Neural progenitor cell (in vitro differentiated cells): ENCODE measurements at places on chromosomes 3 and 15. TPM values are rescaled to one million over a fixed set of nuclear protein-coding genes. Genes with fewer than 3 reads are reported as not detected.

DNA sequence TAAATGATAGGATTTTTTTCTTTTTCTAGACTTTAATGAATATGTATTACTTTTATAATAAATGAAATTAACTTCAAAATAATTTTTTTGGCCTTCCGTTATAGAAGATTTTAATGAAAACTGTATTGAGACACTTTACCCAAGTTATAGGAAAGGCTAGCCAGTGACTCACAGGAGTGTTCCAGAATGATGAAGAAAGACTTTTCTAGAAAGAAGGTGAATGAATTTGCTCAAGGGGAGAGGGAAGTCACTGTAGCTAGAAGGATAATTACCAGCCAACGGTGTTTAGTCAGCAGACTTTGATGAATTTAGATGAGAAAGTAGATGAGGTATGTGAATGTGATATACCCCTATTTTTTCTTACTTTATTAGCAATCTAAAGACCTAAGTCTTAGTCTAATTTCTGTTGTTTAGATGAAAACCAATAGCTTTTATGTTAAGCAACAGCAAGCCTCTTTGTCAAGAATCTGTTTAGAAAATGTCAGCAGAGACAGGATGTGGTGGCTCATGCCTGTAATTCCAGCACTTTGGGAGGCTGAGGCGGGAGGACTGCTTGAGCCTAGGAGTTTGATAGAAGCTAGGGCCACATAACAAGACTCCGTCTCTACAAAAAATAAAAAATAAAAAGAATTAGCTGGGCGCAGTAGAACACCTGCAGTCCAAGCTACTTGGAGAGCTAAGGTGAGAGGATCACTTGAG lies 3.2 kb downstream of the ALAS1 start:
- no peak overlapping the region for H3K27ac ChIP-seq
- no peak overlapping the region for H3K4me3 ChIP-seq
- H3K4me1 ChIP-seq, result peaks cover 9% of the 10 kb centered on the region
- no peaks in the 10 kb centered on the region for H3K27me3 ChIP-seq

Gene PROS1
- 11.9 and 18.5 TPM in 2 replicates for total RNA-seq

Gene DUOX2
- total RNA-seq, result not detected in 2 replicates

DNA sequence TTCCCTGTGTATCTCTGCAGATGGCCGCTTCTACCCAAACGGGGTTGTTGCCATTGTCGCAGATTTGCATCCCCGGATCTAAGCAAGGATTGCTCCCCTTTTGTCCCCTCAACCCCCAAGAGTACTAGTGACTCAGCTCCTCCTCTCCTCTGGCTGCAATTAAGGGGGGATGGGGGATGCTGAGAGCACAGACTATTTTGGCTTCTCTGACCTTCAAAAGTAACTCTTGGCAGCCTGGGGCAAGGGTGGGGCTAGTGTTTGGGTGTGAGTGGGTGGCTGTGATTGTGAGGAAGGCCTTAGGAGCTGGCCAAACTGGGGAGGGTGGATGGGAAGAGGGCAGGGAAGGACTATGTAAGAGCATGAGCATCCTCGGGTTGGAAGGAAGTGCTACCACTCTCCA lies 1.2 kb upstream of the MAP1A start:
- H3K4me3 ChIP-seq, result peak overlapping the region; percentile 52
- H3K4me1 ChIP-seq, result peaks cover 48% of the 10 kb centered on the region
- peaks cover 14% of the 10 kb centered on the region for H3K27me3 ChIP-seq

Gene CDHR4
- total RNA-seq, result 0.12 TPM in 1 of 2 replicates, not detected in the other

Gene MOBP
- not detected in 2 replicates for total RNA-seq

- H3K4me1 ChIP-seq, result peaks cover 11% of the 10 kb centered on the region
- DNase-seq, result no peak
- no peaks in the 10 kb centered on the region for H3K27me3 ChIP-seq
These were observed 4.8 kb downstream of the IDH2 start for GRCh38 chr15:90097475-90097874.

DNA sequence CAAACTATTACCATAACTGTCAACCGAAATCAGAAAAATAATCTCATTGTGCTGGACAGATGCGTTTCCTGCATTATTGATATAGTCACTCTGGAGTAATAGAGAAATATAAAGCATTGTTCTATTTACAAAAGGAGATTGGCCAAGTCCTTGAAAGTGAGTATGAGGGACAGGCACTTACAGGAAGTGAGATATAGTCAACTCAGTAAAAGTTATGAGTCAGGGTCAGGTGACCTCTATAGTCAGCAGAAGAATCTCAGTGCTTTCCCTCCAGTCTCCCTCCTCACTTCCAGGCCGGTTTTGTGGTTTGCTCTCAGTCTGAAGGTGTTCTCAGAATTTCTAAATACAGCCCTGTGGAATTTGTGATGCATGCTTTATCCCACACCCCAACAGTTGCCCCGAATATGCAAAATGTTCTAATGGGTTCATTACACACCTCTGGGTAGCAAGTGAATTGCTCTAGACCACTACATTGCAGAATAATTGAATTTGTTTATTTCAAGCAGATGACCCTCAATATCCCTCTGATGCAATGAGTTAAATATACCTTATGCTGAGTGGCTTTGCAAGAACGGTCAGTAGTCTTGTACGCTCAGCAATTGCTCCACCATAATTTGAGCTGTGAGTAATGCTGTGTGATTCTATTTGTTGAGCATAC lies 787.7 kb downstream of the MCTP2 start:
- H3K4me3 ChIP-seq, result no peak overlapping the region
- H3K27ac ChIP-seq, result no peak overlapping the region
- no peak for DNase-seq
- H3K27me3 ChIP-seq, result no peaks in the 10 kb centered on the region
- no peaks in the 10 kb centered on the region for H3K4me1 ChIP-seq

Gene SLC24A5
- total RNA-seq, result 0.65 TPM in 1 of 2 replicates, not detected in the other

DNA sequence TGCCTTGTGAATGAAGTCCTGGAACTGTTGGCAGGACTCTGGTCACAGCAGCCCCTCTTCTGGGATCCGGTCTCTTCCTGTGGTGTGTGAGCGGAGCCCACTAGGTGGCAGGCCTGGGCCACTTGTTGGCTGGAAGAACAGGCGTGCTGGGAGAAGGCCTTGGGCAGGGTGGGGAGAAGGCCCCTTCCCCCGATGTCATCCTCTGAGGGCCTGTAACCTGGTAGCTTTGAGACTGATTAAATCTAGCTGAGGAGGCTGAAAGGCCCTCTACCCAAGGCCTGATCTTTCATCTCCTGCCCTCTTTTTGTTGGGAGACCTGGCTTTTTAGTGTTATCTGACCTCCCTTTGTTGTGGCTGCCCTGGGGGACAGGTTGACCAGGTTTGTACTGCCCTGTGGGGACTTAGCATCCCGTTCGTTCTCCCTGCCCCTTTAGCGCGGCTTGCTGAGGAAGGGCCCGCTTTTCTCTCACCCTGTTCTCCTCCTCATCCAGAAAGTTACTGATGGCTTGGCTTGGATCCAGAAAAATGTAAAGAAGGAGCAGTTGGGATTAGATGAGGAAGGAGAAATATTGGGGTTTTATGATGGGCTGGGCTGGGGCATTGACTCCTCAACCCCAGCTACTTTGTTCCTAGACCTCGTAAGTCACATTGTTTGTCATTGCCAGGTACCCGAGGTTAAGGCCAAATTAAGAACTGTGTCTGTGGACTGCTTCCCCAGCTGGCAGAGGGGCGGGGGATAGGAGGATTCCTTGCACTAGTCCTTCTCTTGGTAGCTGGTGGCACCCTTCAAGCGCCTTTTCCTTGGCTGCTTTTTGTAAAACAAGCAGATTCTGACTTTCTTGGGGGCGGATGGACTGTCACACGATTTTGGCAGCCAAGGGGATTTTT lies 48.5 kb downstream of the CHCHD6 start:
- no peak overlapping the region for H3K4me3 ChIP-seq
- peaks cover 12% of the 10 kb centered on the region for H3K4me1 ChIP-seq
- peak; percentile 92 for DNase-seq
- no peaks in the 10 kb centered on the region for H3K36me3 ChIP-seq
- H3K27me3 ChIP-seq, result no peaks in the 10 kb centered on the region
- no peak overlapping the region for H3K27ac ChIP-seq

- H3K27me3 ChIP-seq, result no peaks in the 10 kb centered on the region
- H3K4me3 ChIP-seq, result peak overlapping the region; percentile 81
- H3K27ac ChIP-seq, result peak overlapping the region; percentile 36
- H3K36me3 ChIP-seq, result no peaks in the 10 kb centered on the region
- H3K4me1 ChIP-seq, result peaks cover 4% of the 10 kb centered on the region
- no peak for DNase-seq
These were observed 581 bp downstream of the IP6K1 start for GRCh38 chr3:49785565-49786356.
